Activated naive CD4-positive, alpha-beta T cell treated with Interleukin-2 at 50 U/mL for 16 hours (primary cell): ENCODE measurements at places on chromosomes 1 and 21.

GRCh38 chr21:38202811-38203210 is 54.0 kb upstream of the KCNJ15 start:
- DNase-seq, result no peak

DNA sequence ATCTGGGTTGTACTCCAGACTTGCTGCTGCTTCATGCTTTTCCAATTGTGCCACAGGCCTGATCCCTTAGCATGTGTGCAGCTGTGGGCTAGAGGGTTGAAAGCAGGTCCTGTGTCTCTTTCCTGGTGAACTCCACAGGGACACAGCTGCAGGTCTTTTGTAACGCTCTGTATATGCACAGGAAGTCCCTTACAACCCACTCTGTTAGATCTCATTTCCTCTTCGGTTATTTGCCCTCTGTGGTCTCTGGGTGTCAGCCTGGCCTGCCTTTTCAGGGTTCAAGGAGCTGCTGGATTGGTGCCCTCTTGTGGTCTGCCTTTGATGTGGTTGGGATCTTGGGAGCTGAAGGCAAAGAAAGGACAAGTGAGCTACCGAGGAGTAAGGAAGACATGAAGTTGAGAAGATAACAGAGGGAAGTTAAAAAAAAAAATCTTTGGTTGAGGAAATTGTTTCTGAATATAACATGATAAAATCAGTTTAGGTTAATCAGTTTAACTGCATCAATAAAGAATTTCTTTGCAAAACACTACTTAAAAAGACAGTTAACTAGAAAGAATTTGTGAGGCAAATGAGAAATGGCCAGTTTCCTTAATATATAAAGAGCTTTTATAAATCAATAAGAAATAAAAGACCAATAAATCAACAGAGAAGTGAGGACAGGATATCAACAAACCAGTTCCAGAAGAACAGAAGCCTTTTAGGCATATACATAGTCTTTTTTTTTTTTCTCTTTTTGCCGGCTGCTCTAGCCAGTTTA is 44.1 kb downstream of the UCK2 start:
- DNase-seq, result peak; percentile 34

- DNase-seq, result no peak
Observed at GRCh38 chr1:87170931-87171598, 157.6 kb upstream of the LMO4 start.

GRCh38 chr1:188706742-188707141 is 1770.9 kb downstream of the BRINP3 start:
- DNase-seq, result no peak

GRCh38 chr1:216459651-216460207 is 36.5 kb upstream of the USH2A start:
- no peak for DNase-seq

- DNase-seq, result no peak
Observed at GRCh38 chr1:190762325-190762724, 284.7 kb upstream of the BRINP3 start.

- no peak for DNase-seq
Observed at GRCh38 chr1:160761886-160762285, 22.8 kb downstream of the SLAMF7 start.

GRCh38 chr21:21076051-21076450 is 77.8 kb downstream of the NCAM2 start:
- DNase-seq, result no peak

GRCh38 chr1:114587203-114587991 is 6.0 kb upstream of the BCAS2 start:
- DNase-seq, result no peak
